ENCODE measurements at places on chromosomes 4 and X.

GRCh38 chrX:55754861-55755294 is 37.3 kb downstream of the RRAGB start:
- DNase-seq = no peak

GRCh38 chr4:110926841-110927400 is 304.0 kb upstream of the PITX2 start:
- DNase-seq = no peak

DNA sequence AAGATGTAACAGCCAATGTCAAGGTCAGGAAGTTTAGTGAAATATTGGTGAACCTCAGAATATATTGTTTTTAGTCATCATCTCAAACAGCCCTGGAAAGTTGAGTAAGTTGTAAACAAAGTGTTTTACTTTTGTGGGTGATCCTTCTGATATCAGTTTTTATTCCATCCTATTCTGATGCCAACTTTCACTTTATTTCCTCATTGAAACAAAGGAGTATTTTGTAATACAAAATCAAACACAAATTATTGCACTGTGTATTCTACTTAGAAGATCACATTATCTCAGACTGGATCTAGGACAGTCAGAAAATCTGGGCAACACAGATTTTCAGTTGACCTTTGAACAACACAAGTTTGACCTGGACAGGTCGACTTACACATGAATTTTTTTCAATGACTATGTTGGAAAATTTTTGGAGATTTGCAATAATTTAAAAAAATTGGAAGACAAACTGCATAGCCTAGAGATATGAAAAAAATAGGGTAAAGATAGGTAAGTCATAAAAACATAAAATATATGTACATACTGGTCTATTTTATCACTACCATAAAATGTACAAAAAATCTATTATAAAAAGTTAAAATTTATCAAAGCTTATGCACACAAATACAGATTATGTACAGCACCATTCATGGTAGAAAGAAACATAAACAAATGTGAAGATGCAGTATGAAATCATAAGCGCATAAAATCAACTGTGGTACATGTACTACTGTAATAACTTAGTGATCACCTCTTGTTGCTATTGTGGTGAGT is 709.1 kb upstream of the FAM241A start:
- DNase-seq = no peak

DNA sequence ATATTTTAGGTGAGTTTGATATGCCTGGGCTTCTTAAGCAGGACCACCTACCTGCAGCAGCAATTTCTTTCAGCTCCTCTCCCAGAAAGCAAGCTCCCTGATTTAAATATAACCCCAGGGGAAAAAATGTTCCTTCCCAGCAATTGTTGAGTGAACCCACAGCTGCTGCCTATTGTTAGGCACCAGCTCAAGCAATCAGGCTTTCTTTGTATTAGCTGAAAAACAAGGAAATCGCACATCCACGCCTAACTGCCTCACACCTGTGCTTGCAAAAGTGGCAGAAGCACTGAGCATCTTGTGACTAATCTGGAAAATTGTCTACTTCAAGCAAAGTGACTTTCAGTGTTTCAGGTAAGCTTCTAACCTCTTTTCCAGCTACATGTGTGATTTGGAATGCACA is 432.2 kb downstream of the SMARCA1 start:
- DNase-seq = no peak

- DNase-seq = peak; percentile 27
Measured at GRCh38 chr4:78061939-78062570, 4.9 kb downstream of the FRAS1 start.

- peak; percentile 50 for DNase-seq
Measured at GRCh38 chr4:86895692-86896488, 3.7 kb upstream of the C4orf36 start.

- no peak for DNase-seq
Measured at GRCh38 chrX:43973249-43974099, at the start of gene NDP. Gene NDP (minus strand): TSS chrX:43973390. CDS start chrX:43958645, 14,745 bp downstream.

- no peak for DNase-seq
Measured at GRCh38 chr4:185820146-185821028, 8.4 kb upstream of the SORBS2 start.

DNA sequence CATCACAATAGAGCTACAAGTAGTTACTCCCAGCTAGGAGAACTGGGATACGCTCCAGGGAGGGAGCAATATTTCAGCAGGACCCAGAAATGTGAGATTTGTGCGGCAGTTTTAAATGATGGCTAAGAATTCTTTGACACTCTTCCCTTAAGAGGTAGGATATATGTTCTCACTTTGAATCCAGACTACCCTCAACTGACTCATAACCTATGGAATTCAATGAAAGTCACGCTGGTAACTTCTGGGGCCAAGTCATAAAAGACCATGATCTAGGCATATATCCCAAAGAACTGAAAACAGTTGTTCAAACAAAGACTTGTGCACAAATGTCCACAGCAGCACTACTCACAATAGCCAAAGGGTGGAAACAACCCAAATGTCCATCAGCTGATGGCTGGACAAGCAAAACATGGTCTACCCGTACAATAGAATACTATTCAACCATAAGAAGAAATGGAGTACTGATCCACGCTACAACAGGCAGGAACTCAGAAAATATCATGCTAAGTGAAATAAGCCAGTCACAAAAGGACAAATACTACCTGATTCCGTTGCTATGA is 10.5 kb downstream of the CD99L2 start:
- peak; percentile 3 for DNase-seq

DNA sequence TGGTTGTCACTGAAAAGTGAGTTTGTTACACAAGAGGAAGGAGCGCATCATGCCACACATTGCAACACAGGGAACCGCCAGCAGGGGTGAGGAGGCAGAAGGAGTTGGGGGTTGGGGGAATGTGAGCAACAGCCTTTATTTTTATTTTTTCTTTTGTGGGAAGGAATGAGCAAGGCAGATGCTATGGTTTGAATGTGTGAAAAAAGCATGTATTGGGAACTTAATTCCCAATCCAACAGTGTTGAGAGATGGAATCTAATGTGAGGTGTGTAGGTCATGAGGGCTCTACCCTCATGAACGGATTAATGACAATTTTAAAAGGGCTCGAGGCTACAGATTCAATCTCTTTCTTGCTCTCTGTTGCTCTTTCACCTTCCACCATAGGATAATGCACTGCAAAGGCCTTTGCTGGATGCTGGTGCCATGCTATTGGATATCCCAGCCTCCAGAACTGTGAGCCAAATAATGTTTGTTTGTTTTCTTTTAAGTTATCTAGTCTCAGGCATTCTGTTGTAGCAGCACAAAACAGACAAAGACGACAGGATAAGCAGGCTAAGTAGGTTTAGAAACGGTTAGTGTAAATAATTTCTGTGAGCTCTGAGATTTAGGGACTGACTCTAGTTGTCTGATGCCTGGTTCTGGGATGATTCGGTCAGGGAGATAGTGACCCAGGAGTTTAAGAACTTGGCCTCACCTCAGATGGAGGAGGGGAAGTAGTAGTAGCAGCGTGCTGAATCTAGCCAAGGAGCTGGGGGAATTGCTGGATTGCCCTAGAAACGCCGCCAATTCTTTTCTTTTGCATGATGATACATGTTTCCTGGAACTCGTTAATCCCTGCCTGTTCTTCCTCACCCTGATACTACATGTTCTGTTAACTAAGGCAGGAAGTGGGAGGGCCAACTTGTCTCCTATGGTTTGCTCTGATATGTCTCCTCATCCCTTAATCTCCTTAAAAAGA is 156.6 kb upstream of the CTSO start:
- DNase-seq = peak; percentile 73

DNA sequence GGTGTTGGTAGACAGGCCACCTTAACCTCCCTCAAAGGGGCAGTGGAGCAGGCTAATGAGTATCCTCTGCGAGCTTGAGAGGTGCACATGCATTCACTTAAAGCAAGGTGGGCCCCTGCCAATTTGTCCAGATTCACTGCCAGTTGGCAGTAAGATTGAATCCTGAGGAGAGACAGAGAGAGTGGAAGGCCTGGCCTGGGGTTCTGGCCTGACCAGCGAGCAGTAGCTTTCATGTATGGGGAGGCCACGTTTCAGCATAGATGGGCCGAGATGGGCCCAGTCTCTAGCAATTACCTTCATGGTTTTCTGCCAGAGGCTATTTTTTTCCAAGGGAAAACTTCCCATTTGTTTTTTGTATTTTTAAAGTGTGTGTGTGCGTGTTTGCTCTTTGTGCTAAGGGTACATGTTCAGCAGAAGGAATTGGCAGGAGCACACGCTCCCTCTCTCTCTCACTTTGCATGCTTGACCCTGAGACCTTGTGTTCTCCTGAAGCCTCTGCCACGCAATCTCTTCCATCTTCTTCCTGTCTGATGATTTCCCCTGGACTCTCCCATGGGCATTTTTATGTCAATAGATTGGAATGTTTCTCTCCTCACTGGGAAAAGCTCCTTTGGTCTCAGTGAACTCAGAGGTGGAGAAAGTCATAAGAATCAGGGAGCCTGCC is 215.8 kb upstream of the SFRP2 start:
- peak; percentile 19 for DNase-seq

DNA sequence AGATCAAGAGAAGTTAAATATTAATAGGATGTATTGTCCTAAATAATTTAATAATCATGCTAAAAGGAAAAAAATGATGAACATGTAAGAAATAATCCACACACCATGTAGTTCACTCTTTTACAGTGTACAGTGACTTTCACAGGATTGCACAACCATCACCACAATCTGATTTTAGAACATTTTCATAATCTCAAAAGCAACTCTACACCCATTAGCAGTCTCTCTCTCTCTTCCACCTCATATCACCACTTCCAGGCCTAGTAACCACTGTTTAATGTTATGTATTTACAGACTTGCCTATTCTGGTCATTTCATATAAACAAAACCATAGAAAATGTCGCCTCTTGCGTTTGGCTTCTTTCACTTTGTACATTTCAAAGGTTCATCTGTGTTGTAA is 153.4 kb downstream of the FSTL5 start:
- no peak for DNase-seq

DNA sequence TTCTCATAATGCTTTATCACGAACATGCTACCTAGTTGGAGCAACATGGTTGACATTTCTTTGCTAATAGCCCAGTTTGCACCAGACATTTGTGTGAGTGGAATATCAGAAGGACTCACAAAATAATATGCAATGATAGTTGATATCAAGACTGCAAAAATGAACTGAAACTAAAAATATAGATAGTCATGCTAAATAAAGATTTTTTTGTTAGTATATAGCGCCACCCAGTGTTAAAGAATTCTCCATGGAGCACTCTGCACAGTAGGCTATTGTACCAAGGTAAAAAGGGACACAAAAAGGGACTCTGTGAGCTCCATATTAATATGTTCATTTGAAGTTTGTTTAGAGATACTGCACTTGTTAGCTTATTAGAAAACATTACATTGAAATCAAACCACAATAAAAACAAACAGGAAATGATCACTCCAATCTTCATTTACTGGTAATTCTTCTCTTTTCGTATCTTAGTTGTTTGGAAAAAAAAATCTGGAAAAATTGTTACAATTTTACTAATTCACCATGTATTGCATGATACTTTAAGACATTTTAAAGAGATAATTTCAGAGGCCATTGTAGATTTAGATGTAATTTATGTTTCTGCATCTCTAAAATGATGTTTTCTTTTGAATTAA is 1509.6 kb downstream of the ADGRL3 start:
- peak; percentile 11 for DNase-seq

GRCh38 chr4:53055274-53055673 is 193.2 kb downstream of the RASL11B start:
- no peak for DNase-seq

DNA sequence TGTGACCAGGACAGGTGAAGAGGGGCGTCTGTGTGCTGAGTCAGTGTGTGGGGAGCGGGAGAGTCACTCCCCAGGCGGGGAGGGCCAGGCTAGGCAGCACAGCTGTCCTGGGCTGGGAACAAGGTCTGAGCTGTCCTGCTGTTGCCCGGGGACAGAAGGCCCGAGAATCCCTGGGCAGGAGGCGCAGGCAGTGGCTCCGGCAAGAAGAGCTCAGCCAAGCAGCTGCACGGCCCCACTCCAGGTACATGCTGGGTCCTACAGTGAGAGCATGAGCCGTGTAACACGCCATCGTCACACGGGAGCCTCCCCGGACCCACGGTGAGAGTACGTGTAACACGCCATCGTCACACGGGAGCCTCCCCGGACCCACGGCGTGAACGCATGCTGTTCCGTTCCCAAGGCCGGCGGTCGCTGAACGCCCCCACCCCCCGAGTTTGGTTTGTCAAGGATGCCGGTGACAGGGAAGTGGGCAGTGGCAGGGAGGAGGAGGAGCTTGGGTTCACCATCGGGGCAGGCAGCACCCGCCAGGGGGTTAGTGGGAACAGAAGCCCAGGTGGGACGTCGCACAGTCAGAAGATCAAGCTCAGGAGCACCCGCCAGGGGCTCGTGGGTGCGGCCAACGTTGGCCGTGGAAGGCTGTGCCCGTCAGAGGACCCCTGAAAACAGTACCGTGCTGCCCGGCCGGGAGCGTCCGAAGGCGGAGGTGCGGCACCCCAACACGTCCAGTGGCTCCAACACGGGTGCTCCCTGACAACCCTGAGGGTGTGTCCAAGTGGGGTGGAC is 15.6 kb downstream of the PPP2R3B start:
- DNase-seq = no peak

DNA sequence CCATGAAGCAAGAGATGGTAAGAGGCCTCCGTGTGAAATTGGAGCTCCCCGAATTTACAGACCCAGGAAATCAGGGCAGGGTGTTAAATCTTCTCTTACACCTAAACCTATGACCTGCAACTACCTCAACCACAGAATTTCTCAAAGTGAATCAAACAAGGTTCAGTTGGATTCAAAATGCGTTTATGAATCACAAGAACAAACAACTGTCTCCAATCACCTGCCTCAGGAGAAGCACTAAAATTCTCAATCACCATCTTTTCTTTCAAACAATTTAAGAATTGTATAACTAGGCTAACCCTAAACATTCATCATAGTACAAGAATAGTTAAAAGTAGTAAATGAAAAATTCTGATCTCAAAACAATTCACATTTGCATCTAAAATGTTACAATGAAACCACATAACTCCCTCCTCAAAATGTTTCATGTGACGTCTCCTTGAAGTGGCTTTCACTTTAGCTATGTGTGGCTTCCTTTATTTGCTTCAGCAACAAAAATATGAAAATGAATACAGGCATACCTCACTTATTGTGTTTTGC is 19.2 kb downstream of the PPP3CA start:
- no peak for DNase-seq

- no peak for DNase-seq
Measured at GRCh38 chr4:11618666-11619282, 190.1 kb upstream of the HS3ST1 start.

- no peak for DNase-seq
Measured at GRCh38 chr4:96652158-96652557, 812.3 kb downstream of the PDHA2 start.

- DNase-seq = no peak
Measured at GRCh38 chr4:78207951-78208350, 150.8 kb downstream of the FRAS1 start.

DNA sequence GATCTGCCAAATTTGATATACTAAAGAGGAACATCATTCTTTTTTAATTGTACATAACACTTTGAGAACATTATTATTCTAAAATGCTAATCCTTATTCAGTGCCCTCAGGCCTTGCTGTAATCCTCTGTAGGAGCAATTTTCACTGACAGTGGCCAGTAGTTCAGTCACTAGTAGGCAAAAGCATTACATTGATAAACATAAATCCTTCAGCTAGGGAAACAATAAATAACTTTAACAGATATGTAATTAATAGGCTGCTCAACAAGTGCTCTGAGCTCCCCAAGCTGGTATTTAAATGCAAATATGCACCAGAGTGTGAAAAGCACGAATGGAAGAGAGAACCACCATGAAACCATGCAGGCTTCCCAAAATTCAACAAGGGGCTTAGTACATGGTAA is 77.7 kb upstream of the FAM47C start:
- DNase-seq = no peak

Data from RWPE1 (cell line).